ENCODE measurements at places on chromosomes 6 and 20. TPM values are rescaled to one million over a fixed set of nuclear protein-coding genes. Genes with fewer than 3 reads are reported as not detected.

The ULBP2 gene
- 5.8 TPM for total RNA-seq

The CDSN gene
- not detected for total RNA-seq

The NKX2-4 gene
- total RNA-seq: not detected

The DEK gene
- total RNA-seq: 149 TPM

The AFDN gene
- total RNA-seq: 84.1 TPM

The SLC22A16 gene
- not detected for total RNA-seq

The MLN gene
- not detected for total RNA-seq

The NKX2-2 gene
- total RNA-seq: not detected

The PTK6 gene
- total RNA-seq: 0.13 TPM

The DEF6 gene
- 0.25 TPM for total RNA-seq

The ZC2HC1B gene
- not detected for total RNA-seq

The MOG gene
- total RNA-seq: not detected

The ENPP4 gene
- 8.7 TPM for total RNA-seq

The TOX2 gene
- total RNA-seq: 2.4 TPM

The TFAP2C gene
- not detected for total RNA-seq

The GSTA2 gene
- not detected for total RNA-seq

The FAM217B gene
- 3.2 TPM for total RNA-seq

The CPXM1 gene
- 0.26 TPM for total RNA-seq

The DUSP15 gene
- total RNA-seq: not detected

All from pulmonary artery endothelial cell (primary cell).